ENCODE measurements at places on chromosomes 6 and 20.

DNA sequence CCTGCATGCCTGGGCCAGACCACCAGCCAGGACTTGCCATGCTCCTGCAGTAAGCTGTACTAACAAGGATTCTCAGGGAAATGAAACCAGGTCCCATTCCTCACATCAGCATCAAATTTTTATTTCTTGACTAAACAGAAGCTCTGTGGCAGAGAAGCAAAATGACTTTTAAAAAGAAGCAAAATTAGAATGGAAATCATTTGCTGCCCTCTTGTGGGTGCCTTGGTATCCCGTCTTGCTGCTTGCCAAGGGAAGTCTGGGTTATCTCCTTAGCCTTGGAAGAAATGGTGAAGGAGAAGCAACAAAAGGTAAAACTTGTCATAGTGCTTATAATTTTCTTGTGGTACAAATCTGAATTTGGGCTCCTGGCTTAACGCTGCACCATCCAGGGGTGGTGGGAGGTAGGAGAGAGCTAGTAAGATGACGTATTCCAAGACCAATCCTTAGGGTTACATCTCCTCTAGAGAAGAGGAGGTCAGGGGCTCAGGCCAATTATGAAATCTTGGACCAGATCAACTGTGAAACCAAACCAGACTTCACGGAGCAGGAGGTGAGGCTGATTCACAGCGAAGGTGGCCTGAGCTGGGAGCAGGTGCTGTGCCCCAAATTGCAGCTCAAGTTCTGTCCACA is 107.5 kb downstream of the FAXC start:
- DNase-seq, result no peak

- no peak for DNase-seq
Measured at GRCh38 chr6:5511954-5512353, 250.6 kb downstream of the FARS2 start.

- DNase-seq, result no peak
Measured at GRCh38 chr6:5379647-5380242, 118.4 kb downstream of the FARS2 start.

DNA sequence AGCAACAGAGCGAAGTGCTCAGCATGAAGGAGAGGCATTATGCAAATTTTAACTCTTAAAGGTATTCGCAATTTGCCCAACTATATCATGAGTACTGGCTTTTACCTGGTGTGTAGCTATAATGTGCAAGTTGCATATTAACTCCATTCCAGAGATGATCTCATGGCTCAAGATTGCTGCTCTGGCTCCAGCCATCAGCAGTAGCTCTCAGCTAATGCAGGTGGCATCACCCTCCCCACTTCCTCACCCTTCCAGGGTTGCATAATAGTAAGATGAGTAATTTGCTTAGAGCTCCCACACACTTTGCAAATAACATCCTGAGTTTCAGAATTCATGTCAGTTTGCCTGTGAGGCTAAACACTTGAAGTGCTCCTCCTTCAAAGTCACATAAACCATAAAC is 15.9 kb upstream of the PCSK2 start:
- no peak for DNase-seq

- no peak for DNase-seq
Measured at GRCh38 chr6:47380251-47380650, 70.5 kb upstream of the TNFRSF21 start.

All from activated gamma-delta T cell (primary cell).